ENCODE measurements at places on chromosomes 3 and 15.

DNA sequence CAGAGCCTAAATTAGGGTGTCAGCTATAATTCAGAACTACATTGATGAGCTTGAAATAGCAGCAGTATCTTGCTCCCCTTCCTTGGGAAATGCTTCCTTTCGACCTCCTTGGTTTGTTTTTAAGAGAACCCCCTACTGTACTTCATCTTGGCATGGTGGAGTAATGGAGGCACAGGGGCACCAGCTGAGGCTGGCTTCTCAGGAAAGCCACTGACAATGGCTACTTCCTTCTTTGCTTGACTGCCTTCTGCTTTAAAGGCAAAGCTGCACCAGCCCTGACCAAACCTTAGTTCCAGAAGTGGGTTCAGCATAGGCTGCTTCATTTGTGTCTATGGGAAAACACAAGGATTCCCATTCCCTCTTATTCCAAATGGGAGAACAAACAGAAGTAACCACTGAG is 1.5 kb upstream of the FBXL22 start:
- peak overlapping the region; percentile 89 for H3K27ac ChIP-seq
- H3K36me3 ChIP-seq, result peaks cover 35% of the 10 kb centered on the region
- no peak overlapping the region for H3K4me3 ChIP-seq

DNA sequence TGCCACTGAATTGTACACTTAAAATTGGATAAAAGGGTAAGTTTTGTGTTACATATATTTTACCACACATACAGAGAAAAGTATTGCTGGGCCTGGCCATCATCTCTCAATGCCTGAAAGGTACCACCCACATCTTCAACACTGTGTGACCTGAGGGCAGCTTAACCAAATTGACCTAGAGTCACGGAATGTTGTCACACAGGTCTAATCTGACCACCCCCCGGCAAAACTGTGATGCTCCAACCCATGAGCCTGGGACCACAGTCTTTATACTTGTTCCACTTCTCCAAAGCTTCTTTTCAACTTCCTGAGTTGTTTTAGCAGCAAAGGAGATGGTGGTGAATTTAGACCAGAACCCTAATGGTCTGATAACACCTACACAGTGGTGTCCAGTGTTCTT is 210.3 kb upstream of the TPM1 start:
- no peaks in the 10 kb centered on the region for H3K36me3 ChIP-seq
- no peak for ATAC-seq
- no peak overlapping the region for H3K4me3 ChIP-seq
- no peaks in the 10 kb centered on the region for H3K4me1 ChIP-seq
- H3K27me3 ChIP-seq, result no peaks in the 10 kb centered on the region

DNA sequence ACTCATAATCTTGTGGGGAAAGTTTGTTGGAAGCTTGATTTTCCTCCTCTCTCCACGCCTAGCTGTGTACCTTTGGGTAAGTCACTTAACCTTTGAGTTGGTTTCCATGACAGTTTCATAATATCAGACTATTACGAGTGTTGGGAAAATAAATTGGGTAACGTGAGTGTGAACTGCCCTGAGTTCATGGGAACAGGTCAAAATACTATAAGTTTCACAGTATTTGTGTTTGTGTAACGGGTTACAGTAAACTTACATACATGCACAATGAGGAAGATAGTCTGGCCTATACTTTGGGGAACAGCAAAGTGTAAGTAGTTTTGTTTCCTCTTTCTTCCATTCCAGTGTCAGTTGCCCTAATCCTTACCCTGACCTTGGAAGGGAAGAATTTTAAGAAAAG is 509.9 kb downstream of the MECOM start:
- H3K4me1 ChIP-seq, result peaks cover 3% of the 10 kb centered on the region
- ATAC-seq, result no peak
- no peaks in the 10 kb centered on the region for H3K36me3 ChIP-seq
- H3K4me3 ChIP-seq, result no peak overlapping the region
- peaks cover 37% of the 10 kb centered on the region for H3K27me3 ChIP-seq

DNA sequence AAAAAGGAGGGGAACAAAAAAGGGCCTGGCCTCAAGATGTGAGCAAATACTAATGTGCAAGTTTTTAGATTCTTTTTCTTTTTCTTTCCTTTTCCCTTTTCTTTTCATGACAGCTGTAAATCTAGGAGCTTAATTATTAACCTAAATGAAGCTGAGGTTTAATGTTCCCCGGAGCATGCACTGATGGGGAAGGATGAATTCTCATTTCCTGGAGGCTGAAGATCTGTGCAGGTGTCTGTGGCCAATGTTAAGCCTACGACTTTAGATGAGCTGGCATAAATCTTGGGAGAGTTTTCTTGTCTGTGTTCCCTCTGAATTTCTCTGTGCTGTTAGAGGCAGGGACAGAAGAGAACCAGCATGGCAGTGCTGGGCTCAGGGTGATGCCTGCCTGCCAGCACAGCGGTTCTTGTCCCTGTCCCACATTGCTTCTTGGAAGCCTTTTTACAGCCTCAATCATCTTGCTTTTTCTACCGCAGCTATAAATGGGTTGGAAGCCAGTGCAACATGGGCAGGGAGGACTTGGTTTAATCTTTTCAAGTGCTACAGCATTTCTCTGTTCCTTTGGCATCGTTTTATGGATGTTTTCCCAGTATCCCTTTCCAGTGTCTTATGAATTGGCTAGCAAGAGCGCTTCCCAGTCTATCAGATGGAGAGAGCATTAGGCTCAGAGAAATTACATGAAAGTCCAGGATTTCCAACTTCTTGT is 119.1 kb downstream of the ATG7 start:
- no peak for ATAC-seq
- H3K36me3 ChIP-seq, result peaks cover 17% of the 10 kb centered on the region
- H3K4me1 ChIP-seq, result peaks cover 19% of the 10 kb centered on the region
- H3K27me3 ChIP-seq, result no peaks in the 10 kb centered on the region

DNA sequence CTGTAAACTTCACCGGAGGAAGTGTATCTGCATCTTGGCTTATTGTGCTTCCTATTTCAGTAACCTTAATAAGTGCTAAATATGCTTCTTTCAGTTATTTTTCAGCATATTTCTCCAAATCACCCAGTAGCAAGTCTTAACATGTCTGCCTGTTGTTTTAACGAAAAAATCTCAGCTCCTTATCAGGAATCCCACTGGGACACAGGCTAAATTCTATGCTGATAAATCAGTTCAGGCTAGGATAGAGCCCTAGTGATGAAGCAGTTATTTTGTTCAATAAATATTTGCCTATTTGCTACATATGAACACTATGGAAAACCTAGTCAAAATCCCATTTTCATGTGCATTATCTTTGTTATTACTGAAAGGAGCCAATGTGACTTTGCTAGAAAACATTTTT is 8.2 kb upstream of the MITF start:
- H3K4me3 ChIP-seq, result no peak overlapping the region
- no peaks in the 10 kb centered on the region for H3K4me1 ChIP-seq
- H3K27ac ChIP-seq, result no peak overlapping the region
- H3K36me3 ChIP-seq, result no peaks in the 10 kb centered on the region

DNA sequence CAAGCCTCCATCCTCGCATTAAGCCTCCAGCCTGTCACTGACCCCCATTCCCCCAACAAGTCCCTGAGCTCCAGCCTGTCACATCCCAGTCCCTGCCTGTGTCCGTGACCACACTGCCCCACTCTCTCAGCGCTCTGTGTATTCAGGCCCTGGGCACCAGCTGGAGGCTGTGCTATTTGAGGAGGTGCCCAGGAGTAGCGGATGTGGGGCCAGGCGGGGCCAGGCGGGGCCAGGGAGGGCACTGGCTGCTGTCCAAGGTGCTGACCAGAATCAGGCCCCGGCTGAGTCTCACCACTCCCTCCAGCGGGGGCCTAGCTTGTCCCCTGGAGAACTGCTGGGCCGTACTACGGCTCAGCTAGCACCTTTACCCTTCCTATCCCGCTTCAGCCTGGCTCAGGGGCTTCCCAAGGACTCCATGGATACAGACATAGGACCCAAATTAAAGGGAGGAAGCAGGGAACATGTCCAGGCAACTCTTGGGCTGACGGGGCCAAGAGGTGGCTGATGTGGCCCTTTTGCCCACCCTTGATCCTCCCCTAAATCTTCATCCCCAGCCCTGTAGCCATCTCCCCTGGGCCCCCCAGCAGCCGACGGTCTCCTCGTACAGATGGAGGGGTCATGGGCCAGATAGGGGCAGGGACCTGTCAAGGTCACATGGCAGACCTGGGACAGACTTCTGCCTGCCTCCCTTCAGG is 1.1 kb downstream of the HHATL start:
- peak; percentile 64 for ATAC-seq
- no peak overlapping the region for H3K27ac ChIP-seq
- no peak overlapping the region for H3K4me3 ChIP-seq
- H3K4me1 ChIP-seq, result no peaks in the 10 kb centered on the region

GRCh38 chr3:153599685-153600084 is 437.7 kb downstream of the RAP2B start:
- ATAC-seq, result no peak
- H3K4me3 ChIP-seq, result no peak overlapping the region
- no peak overlapping the region for H3K27ac ChIP-seq
- peaks cover 5% of the 10 kb centered on the region for H3K4me1 ChIP-seq

- H3K27me3 ChIP-seq, result peaks cover 27% of the 10 kb centered on the region
- no peak overlapping the region for H3K4me3 ChIP-seq
- no peaks in the 10 kb centered on the region for H3K36me3 ChIP-seq
Observed at GRCh38 chr15:40082195-40082883, 26.3 kb downstream of the BMF start.

GRCh38 chr3:106086038-106086437 is 217.2 kb upstream of the CBLB start:
- H3K4me3 ChIP-seq, result no peak overlapping the region
- no peak overlapping the region for H3K27ac ChIP-seq
- ATAC-seq, result no peak
- no peaks in the 10 kb centered on the region for H3K4me1 ChIP-seq

Data from activated T-helper 17 cell treated with anti-CD3 and anti-CD28 coated beads, Interleukin-2, amount 50 U/mL, for 72 hours (primary cell).